HuH-7 (cell line): ENCODE measurements at places on chromosomes 1 and 21.
A peak's percentile ranks its signal among the peaks of the same experiment; 100 is the strongest.

GRCh38 chr1:26362331-26362730 lies 8.4 kb upstream of the CRYBG2 start:
- DNase-seq, result no peak

DNA sequence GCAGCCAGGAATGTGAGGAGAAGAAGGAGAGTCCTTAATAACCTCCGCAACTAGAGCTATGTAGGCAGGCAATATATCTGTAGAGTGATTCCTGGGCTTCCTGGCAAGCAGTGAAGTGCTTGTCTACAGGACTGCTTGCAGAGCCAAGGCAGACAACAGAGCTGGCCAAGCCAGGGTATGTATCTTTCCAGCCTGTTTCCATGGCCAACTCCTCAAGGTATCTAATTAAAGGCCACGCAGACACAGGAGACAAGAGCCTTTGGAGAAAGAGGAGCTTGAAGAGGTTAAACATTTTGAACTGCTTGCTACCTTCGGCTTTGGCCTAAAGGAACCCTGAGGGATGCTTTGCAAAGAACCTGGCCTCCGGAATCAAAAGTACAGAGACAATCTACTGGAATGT lies 137.4 kb downstream of the PIGK start:
- DNase-seq, result no peak

DNA sequence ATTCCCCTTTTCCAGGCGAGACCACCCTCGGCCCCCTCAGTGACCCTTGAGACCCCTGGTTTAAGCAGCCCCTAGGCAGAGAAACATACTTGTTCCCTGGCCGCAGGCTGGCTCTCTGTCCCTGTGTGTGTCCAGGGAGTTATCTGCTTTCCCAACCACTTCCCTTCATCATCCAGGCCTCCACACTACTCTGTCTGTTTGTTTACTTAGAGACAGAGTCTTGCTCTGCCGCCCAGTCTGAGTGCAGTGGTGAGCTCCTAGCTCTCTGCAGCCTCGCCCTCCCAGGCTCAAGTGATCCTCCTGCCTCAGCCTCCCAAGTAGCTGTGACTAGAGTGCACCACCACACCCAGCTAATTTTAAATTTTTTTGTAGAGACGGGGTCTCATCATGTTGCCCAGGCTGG lies 5.8 kb upstream of the VWA1 start:
- DNase-seq, result peak; percentile 83

GRCh38 chr1:1437904-1438376 lies 2.5 kb downstream of the VWA1 start:
- DNase-seq, result peak; percentile 97

GRCh38 chr1:47174656-47175020 lies 15.2 kb downstream of the PDZK1IP1 start:
- DNase-seq, result no peak

DNA sequence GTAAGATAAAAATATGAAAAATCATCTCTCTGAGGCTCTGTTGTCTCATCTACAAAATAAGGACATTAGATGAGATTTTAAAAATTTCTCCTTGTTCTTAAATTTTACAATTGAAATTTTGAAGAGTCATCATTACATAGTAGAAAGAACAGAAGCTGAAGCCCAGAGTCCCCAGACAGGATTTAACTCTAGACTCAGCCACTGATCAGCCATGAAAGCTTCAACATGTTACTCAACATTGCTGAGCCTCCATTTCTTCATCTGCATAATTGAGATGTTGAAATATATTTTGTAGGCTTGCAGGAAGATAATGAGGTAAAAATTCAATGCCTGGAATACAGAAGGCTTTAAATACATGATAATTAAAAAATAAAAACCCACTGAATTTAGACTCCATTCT lies 633.3 kb downstream of the LMO4 start:
- no peak for DNase-seq

DNA sequence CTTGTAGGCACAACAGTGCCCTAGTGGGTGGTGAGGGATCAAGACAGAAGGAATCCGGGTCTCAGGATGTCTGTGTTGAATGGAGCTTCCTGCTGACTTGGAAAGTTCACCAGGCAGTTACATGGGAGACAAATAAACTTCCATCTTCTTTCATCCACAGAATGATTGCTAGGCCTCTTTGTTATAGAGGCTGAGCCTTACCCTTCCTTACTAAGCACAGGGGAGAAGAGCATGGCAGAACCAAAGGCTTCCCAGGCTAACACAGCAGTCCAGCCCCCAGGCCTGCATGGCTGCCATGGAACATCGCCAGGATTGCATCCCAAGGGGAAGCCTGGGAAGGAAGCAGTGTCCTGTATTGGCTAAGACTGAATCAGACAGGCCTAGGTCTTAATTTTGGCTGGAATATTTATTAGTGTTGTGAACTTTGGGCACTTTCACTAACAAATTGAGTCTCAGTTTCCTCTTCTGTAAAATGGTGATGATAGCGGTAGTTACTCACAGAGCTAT lies 18.7 kb downstream of the HEYL start:
- DNase-seq, result no peak

GRCh38 chr1:110829955-110830553 lies 42.9 kb upstream of the CD53 start:
- DNase-seq, result peak; percentile 15

- DNase-seq, result no peak
Measured at GRCh38 chr1:200483491-200484143, 73.8 kb upstream of the ZNF281 start.

- DNase-seq, result no peak
Measured at GRCh38 chr1:178798232-178798861, 72.5 kb downstream of the ANGPTL1 start.

DNA sequence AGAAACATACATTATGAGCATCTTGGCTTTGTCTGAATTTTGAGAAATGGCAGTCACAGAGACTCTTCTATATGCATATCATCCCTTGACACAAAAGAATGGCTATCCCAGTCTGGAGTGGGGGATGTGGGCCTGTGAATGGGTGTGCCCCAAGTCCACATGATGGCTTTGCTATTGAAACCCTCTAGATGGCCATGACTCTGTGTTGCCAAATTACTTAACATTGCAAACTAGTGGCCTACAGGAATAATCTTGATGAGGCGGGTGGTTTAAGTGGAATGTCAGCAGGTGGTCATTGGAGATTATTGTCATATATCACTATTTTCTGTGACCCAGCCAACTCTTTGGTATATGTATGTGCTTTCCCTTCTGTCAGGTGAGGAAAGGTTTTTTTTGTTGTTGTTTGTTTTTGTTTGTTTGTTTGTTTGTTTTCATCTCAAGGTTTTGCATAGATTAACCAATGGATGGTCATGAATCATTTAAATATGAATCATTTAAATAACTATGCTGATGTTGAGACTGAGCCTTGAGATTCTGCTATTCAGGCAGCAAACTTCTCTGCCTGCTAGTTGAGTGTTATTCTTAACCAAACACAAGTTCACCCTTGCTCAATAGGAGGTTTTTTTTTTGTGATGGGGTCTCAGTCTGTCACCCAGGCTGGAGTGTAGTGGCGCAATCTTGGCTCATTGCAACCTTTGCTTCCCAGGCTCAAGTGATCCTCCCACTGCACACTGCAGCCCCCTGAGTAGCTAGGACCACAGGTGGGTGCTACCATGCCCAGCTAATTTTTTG lies 103.0 kb downstream of the NOS1AP start:
- no peak for DNase-seq

GRCh38 chr1:28290851-28291250 lies 31.5 kb downstream of the SESN2 start:
- DNase-seq, result peak; percentile 47
